Hepatic stellate cell (primary cell): ENCODE measurements at places on chromosomes 13 and 19.

- DNase-seq: peak; percentile 45
These were observed 9.5 kb upstream of the MBNL2 start for GRCh38 chr13:97212601-97213040.

- DNase-seq: peak; percentile 77
These were observed at the start of gene GAMT for GRCh38 chr19:1401138-1401888. TSS of gene GAMT (minus strand) at chr19:1401542. CDS start at chr19:1401476, 66 bp downstream.

DNA sequence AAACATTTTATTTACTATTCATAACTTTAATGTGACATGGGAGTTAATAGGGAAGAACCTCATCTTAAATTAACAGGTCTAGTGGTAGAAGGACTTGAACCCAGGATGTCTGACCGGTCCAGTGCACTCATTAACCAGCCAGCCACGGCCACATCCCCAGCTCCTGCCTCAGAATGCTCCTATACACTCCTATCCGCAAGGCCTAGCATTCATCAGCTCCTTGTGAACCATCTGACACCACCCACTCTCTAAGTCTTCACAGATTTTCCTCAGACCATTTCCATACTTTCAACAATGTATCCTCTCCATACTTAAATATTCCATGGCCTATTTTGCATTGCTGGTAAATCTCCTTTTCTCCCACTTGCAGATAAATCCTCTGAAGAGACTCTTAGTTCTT, 98.3 kb downstream of the KLF12 start:
- no peak for DNase-seq

- no peak for DNase-seq
These were observed 15.4 kb upstream of the IRGC start for GRCh38 chr19:43700395-43701000.

DNA sequence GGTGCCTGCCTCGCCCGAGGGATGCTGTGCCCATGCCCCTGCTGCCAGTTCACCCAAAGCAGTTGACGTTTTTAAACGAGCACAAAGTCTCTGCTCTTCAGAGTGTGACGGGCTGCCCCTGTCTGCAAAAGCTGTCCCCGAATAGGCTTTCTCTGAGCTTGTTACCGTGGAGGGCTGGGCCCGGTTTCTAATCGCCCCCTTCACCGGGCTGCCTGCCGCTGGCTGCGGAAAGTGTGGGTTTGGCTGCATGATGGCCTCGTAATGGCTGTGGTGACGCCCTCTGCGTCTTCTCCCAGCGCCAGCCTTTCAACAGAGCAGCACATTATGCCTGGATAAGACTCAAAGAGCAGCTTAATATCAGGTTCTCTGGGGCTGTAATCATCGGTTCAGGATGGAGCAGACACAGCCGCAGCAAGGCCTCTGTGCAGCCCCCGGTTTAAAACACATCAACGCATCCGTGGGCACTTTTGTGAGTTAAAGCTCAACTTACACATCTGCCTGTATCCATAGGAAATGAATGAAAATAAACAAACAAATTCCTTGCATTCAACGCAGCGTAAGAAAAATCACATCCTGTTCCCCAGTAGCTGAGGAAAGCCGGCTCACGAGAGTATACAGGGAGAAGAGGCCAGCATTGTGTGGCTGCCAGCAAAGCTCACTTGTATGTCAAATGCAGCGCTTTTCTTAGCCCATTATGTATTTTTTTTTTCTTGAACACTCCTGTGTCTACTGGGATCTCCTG, 166.4 kb upstream of the SOX1 start:
- no peak for DNase-seq

DNA sequence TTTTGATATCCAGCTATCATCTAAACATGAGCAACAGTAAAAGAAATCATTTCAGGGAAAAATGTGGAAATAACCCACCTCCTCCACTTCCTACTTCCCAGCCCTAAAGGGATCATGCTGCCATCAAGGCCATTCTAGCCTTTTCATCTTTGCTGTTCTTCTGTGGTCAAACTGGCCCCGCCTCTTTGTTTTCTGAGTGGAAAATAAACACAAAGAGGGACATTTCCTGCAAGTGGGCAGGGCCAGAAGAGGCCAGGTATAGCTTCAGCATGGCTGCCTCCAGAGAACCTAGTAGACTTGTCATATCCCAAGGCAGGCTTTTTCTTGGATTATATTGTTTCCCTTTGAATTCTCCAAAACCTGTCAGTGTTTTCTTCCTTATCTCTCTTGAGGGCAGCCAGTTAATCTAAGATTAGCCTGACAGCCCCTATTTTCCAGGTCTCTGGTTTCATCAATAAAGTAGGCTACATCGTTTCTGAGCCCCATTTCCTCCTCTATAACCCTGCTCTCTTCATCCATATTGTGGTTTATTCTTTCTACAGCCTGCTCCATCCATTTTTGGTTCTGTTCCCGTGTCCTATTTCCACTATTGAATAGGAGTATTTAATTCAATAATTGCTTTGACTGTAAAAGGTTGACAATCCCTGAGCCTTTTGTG, 117.6 kb downstream of the GPC6 start:
- DNase-seq: no peak

DNA sequence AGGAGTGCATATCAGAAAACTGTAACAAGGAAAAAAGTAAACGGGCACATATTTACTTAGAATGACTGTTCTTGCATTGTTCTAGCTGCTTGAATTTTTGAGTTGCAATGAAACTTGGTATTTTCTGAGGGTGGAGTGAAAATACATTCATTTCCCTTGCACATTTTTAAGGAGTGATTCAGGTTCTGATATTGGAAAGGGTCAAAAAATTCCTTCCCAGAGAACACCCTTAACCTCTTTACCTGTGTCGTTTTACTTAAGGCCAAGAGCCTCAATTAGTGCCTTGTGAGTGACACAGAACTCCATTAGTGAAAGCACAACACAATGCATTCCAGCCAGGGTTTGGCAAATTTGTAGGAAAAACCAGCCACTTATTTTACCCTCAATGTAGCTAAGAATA, 2.3 kb downstream of the ITGBL1 start:
- no peak for DNase-seq

DNA sequence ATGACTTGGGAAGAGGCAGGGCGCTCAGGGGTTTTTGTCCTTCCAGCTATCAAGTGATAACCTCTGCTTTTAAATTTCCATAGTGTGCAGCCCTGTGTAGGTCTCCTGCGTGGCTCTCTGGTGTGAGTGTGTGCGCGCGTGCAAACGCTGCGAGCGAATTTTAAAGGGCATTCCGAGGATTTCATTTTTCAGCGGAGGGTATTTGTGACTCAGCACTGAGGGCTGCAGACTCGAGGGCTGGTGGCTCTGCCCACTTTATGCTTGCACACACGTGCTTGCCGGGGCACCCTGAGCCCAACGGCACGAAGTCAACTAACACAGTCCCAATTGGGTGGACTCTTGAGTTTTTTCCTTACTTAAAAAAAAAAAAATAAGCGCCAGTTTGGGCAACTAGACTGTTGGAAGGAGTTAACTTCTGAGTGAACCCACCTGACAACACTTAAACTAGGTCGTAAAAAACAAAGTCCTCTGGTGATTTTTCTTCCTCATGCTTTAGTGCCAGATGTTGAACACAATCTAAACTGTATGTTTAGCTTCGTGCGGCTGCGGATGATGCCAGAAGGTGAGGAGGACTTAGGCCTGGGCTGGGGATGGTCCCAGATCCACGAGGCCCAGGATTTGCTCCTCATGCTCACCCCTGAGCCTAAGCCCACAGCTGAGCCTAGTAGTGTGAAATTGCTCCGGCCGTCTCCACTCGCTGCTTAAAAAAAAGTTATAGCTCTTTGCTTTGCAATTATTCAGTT, 2.1 kb downstream of the FGF9 start:
- no peak for DNase-seq

GRCh38 chr13:111510502-111511218, 190.2 kb downstream of the TEX29 start:
- no peak for DNase-seq

DNA sequence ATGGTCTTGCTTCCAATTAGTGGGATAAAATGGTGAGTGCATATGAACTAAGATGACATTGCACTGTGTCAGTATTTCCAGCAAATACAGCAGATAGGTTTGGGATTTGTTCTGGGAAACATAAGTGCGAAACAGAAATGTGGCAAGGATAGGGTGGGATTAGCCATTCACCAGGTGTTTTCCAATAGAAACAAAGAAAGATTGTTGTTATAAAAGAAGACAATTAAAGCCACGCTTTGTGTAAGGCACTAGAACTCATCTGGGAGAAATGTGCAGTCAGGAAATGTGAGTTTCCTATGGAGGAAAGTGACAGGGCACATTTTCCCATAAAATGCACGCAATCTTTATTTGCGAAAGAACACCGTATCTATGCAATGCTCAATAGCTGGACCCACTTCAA, 1547.8 kb downstream of the EFNB2 start:
- no peak for DNase-seq

GRCh38 chr13:23352161-23352560, 81.3 kb downstream of the SACS start:
- DNase-seq: no peak

GRCh38 chr19:46239193-46240024, 9.9 kb downstream of the IGFL1 start:
- DNase-seq: no peak

DNA sequence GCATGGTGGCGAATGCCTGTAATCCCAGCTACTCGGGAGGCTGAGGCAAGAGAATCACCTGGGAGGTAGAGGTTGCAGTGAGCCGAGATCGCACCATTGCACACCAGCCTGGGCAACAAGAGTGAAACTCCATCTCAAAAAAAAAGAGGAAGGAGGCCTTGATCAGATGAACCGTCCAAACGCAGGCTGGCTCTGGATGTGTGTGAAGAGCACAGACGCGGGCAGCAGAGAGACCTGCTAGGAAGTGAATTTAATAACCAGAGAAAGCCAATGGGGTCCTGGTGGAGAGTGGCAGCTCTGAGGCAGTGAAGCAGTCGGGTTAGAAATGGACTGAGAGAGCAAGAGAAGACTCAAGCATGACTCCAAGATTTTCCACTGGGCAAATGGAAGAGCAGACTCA, 136.5 kb downstream of the RNF17 start:
- no peak for DNase-seq

GRCh38 chr13:40666933-40667621, 636 bp upstream of the FOXO1 start:
- DNase-seq: peak; percentile 28

- no peak for DNase-seq
These were observed 67.3 kb downstream of the EFNB2 start for GRCh38 chr13:106468207-106468606.

DNA sequence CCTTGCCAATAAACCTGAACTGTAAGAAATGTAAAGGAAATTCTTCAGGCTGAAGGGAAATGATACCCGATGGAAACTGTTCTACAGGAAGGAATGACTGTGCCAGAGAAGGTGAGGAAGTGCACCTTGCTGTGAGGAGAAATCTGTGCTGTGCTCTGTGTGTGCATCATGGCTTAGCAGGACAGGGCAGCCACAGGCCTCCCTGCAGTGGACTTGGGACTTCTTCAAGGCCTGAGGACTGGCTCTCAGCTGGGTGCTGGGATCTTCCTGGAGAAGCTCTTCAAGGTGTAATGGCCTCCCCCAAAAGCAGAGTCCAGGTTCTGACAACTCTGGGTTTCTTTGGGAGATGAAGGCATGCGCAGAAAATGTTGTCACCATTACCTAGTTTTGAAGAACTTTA, 145.1 kb downstream of the UQCRFS1 start:
- no peak for DNase-seq

GRCh38 chr13:73898899-73899298, 235.3 kb downstream of the KLF12 start:
- no peak for DNase-seq

DNA sequence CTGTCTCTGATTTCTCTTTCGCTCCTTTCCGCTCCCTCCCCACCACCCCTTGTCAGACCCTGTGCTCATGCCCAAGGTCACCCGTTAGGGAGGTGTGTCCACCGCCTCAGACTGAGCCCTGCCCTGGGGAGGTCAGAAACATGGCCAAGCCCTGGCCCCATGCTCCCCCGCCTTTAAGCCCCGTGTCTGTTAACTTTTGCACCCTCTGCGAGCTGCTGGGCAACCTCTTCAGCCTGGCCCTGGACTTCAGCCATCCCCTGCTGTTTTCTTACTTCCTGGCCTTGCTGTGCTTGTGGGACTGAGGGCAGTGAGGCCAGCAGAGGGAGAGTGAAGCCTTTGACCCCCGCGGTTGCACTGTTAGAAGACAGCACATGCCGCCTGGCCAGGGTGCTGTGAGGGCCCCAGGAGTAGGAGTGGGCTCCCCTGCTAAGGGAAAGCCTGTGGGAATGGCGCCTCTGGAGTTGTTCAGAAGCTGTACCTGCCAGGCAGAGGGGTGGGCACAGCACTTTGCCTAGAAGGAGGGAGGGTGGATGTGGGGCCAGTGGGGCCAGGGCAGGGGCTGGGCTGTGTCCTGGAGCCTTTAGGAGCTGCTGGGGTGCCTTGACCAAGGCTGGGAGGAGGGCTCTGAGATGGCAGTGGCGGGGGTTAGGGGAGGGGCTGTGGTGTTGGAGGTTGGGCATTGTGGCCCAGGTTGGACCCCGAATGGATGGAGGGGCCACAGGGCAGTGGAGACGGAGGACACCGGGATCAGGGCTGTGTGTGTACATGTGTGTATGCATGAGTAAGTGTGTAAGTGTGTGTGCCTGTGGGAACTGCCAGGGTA, 7.9 kb downstream of the UPF1 start:
- DNase-seq: peak; percentile 69

GRCh38 chr13:103618151-103618550, 551.9 kb upstream of the SLC10A2 start:
- no peak for DNase-seq

GRCh38 chr19:4851551-4852290, 15.7 kb downstream of the PLIN3 start:
- peak; percentile 84 for DNase-seq

DNA sequence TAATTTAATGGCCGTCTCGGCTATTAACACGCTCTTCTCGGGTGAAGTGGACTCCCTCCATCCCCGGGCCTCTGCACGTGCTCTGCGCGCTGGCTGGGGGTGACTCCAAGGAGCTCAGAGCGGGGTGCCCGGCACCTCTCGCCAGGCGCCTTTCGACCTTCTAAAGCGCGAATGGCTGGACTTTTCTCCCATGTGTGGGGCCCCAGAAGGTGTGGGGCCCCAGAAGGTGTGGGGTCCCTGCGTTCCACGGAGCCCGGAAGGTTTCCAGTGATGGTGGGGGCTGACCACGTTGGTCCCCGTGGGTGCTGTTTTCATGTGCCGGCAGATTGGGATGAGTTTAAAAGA, 3.3 kb upstream of the ALOX5AP start:
- DNase-seq: no peak

DNA sequence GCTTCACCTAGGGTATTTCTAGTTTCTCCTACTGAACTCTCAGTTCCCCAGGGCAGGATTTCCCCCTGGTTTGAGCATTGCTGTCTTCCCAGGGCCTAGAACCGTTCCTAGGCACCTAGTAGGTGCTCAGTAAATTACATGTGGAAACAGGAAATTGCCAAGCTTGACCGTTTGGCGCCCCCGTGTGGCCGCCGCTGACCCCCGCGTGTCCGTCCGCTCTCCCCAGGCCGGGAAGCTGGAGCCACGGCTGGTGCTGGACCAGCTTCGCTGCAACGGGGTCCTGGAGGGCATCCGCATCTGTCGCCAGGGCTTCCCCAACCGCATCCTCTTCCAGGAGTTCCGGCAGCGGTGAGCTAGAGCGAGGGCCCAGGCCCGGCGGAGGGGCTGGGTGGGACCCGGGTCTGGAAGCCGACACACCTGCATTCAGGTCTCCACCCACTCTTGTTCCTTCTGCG, 55.5 kb downstream of the MYH14 start:
- no peak for DNase-seq
